CD4-positive, alpha-beta memory T cell (primary cell): ENCODE measurements at places on chromosomes 5 and 9. TPM values are rescaled to one million over a fixed set of nuclear protein-coding genes. Genes with fewer than 3 reads are reported as not detected.

Gene ANKRD34B
- not detected for total RNA-seq

- H3K36me3 ChIP-seq, result no peaks in the 10 kb centered on the region
- DNase-seq, result no peak
- H3K27me3 ChIP-seq, result no peaks in the 10 kb centered on the region
- no peak overlapping the region for H3K4me3 ChIP-seq
- H3K4me1 ChIP-seq, result no peaks in the 10 kb centered on the region
These were observed 388.2 kb downstream of the FAM170A start for GRCh38 chr5:120017513-120017912.

GRCh38 chr5:37859805-37860204 is 20.0 kb upstream of the GDNF start:
- no peaks in the 10 kb centered on the region for H3K36me3 ChIP-seq
- H3K4me1 ChIP-seq, result no peaks in the 10 kb centered on the region
- DNase-seq, result no peak
- no peaks in the 10 kb centered on the region for H3K27me3 ChIP-seq
- no peak overlapping the region for H3K4me3 ChIP-seq

Gene NREP
- total RNA-seq, result 0.41 TPM

DNA sequence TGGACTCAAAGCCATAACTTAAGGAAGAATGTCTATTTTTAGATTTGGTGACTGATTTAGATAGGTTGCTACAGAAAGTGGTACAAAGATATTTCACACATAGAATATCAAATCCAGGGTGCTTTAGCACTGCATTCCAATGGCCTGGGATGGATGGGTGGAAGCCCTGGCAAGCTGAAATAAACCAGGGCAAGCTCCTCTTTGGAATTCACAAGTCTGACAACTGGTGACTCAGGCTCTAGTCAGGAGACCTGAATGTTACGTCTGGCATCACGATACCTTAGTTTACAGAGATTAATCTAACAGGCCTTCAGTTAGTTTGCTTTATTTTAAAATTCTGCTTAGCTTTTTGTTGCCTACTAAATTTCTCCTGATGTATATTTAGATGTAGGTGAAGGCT is 144.0 kb downstream of the TMC1 start:
- no peaks in the 10 kb centered on the region for H3K27me3 ChIP-seq
- H3K4me1 ChIP-seq, result no peaks in the 10 kb centered on the region
- no peak overlapping the region for H3K27ac ChIP-seq
- H3K4me3 ChIP-seq, result no peak overlapping the region

GRCh38 chr9:73216100-73216499 is 64.4 kb downstream of the ANXA1 start:
- no peaks in the 10 kb centered on the region for H3K36me3 ChIP-seq
- DNase-seq, result no peak
- no peak overlapping the region for H3K4me3 ChIP-seq
- no peaks in the 10 kb centered on the region for H3K4me1 ChIP-seq
- no peaks in the 10 kb centered on the region for H3K27me3 ChIP-seq

- no peak overlapping the region for H3K27ac ChIP-seq
- H3K36me3 ChIP-seq, result no peaks in the 10 kb centered on the region
- H3K4me1 ChIP-seq, result no peaks in the 10 kb centered on the region
- no peak for DNase-seq
These were observed 22.3 kb upstream of the ZNF474 start for GRCh38 chr5:122107016-122107415.
